Heart right ventricle (tissue), 16 donors: ENCODE measurements at places on chromosomes 2 and 18.

- DNase-seq = no peak
Measured at GRCh38 chr2:98833917-98834263, 102.1 kb downstream of the CRACDL start.

DNA sequence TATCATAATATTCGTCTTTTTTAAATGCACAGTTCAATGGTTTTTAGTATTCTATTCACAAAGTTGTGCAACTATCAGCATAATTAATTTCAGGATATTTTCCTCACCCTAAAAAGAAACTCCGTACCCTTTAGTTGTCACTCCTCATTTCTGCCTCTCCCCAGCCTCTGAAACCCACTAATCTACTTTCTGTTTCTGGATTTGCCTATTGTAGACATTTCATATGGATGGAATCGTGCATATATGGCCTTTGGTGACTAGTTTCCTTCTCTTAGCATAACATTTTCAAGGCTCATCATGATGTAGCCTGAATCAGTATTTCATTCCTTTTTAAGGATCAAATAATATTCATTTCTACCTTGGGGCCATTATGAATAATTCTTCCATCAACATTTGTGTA is 18.5 kb downstream of the NEURL3 start:
- no peak for DNase-seq

DNA sequence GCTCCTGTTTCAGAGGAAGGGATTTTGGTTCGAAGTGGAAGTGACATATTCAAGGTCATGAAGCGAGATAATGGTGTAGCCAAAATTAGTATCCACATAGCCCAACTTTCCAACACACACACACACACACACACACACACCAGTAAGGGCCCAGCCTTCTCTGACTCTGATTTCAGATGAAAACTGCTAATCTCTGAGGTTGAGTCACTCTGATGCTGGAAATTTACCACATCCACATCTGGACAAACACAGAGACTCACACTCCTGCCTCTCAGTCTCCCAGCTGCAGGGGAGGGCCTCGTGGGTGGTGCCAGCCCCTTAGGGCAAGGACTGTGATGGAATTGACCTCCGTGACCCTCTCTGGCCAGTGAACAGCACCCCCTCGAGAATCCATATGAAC is 29.0 kb upstream of the SLC35F6 start:
- peak; percentile 37 for DNase-seq

- DNase-seq = no peak
Measured at GRCh38 chr2:27001950-27002349, 30.8 kb upstream of the TMEM214 start.

DNA sequence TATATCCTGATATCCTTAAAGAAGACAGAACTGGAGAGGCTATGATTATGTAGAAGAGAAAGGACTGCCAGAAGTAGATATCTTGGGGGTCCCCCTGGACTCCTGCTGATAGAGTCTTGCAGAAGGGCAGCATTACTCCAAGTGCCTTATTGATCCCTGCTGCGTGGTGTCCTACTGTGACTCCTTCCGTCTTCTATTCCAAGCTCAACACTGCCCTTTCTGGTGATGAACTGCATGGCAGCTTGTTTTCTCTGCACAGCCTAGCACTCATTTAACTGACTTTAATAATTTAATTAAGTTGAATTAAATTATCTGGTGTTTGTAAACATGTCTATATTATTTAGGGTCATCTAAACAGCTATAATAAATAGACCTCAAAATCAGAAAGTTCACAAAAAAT is 194.1 kb upstream of the DSEL start:
- no peak for DNase-seq
